Natural killer cell (primary cell): ENCODE measurements at places on chromosomes 12 and 14. TPM values are rescaled to one million over a fixed set of nuclear protein-coding genes. Genes with fewer than 3 reads are reported as not detected.

DNA sequence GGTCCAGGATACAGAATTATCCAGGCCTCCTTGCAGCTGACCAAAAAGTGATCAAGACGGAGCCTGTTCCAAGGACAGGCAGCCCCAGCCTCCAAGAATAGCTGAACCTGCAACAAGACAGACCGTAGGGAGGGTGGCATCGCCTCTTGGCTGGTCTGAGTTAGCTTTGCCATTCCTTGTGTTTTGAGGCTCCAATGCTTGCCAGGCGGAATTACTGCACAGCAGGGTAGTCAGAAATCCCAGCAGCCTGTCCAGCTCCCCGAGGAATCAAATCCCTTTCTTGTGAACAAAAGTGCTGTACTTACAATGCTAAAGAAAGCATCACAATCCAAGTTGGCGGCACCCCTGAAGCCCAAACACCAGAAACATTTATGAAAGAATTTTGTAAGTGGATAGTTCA, 246.9 kb downstream of the TMEM132C start:
- DNase-seq, result no peak
- H3K4me3 ChIP-seq, result no peak overlapping the region
- no peaks in the 10 kb centered on the region for H3K36me3 ChIP-seq
- H3K4me1 ChIP-seq, result no peaks in the 10 kb centered on the region

GRCh38 chr14:104707608-104708595, 16.1 kb upstream of the ADSS1 start:
- H3K4me1 ChIP-seq, result peaks cover 4% of the 10 kb centered on the region
- DNase-seq, result no peak
- H3K27ac ChIP-seq, result no peak overlapping the region
- H3K27me3 ChIP-seq, result no peaks in the 10 kb centered on the region

GRCh38 chr14:37583358-37584210, 11.5 kb downstream of the FOXA1 start:
- no peak overlapping the region for H3K27ac ChIP-seq
- no peaks in the 10 kb centered on the region for H3K36me3 ChIP-seq
- H3K4me3 ChIP-seq, result no peak overlapping the region
- H3K4me1 ChIP-seq, result no peaks in the 10 kb centered on the region
- no peak for DNase-seq

DNA sequence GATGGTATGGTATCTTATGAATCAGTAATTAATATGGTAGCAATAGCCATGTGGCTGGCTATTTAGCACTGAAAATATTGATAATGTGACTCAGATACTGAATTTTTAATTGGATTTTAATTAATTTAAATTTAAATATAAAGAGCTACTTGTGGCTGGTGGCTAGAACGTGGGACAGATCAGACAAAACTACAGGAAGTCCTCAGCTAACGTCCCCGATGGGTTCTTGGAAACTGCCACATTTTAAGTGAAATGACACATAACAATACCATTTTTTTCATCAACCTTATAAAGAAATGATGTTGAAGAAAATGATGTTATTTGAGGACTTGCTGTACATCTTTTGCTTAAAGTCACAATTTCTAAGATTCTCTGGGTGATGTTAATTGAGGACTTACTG, 138.1 kb upstream of the FLRT2 start:
- H3K36me3 ChIP-seq, result no peaks in the 10 kb centered on the region
- no peak for DNase-seq
- no peak overlapping the region for H3K4me3 ChIP-seq

- no peak overlapping the region for H3K27ac ChIP-seq
- peak; percentile 23 for DNase-seq
- peaks cover 68% of the 10 kb centered on the region for H3K27me3 ChIP-seq
- no peaks in the 10 kb centered on the region for H3K36me3 ChIP-seq
- H3K4me3 ChIP-seq, result no peak overlapping the region
These were observed 20.4 kb upstream of the ATP5MC2 start for GRCh38 chr12:53696285-53696654.

DNA sequence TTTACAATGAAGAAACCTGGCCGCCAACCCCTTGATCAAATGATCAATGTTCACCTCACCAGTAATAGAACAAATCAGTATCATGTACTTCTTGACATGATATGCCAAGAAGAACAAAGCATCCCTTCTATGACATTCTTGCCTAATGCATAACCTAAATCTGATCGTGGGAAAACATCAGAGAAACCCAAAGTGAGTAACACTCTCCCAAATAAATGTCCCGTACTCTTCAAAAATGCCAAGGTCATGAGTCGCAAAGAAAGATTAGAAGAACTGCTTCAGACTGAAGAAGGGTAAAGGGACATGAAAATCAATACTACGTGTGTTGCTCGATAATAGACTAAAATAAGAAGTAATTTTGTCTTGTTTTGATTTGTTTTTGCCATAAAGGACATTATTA, 11.4 kb upstream of the SLC25A3 start:
- DNase-seq, result no peak
- H3K4me3 ChIP-seq, result no peak overlapping the region
- H3K4me1 ChIP-seq, result no peaks in the 10 kb centered on the region
- no peaks in the 10 kb centered on the region for H3K27me3 ChIP-seq
- H3K36me3 ChIP-seq, result no peaks in the 10 kb centered on the region

GRCh38 chr14:70425354-70425753, 8.5 kb upstream of the SYNJ2BP start:
- no peaks in the 10 kb centered on the region for H3K4me1 ChIP-seq
- no peaks in the 10 kb centered on the region for H3K27me3 ChIP-seq
- no peak overlapping the region for H3K27ac ChIP-seq
- DNase-seq, result peak; percentile 2
- H3K36me3 ChIP-seq, result no peaks in the 10 kb centered on the region

DNA sequence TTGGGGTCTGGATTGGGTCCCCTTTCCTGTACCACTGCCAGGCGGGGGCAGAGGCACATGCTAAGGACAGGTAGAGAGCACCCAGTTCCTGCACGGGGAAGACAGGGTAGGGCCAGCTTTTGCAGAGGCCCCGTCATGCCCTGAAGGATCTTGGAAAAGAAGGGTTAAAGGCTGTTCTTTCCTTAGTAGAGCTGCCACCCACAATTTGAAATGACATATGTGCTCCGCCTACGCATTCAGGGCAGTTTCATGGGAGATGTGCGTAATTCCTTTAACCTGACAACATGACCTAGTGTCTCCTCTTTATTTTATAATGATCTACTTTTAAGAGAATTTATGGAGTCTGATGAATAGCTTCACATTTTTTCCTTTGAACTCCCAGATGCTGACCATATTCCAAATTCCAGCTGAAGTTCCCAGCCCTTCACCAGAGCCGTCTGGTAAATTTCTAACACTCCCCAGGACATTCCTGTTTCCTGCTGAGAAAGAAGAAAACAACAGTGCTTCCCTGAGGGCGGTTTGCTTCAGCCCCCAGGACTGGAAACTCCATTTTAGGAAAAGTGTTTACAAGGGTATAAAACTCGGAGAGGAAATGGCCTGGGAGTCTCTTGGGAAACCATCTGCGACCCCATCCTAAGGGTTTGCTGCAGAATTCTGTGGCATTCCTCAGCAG, 58.9 kb upstream of the PLEKHG3 start:
- no peak for DNase-seq
- no peaks in the 10 kb centered on the region for H3K4me1 ChIP-seq
- no peaks in the 10 kb centered on the region for H3K36me3 ChIP-seq
- H3K27me3 ChIP-seq, result no peaks in the 10 kb centered on the region
- no peak overlapping the region for H3K4me3 ChIP-seq
- H3K27ac ChIP-seq, result no peak overlapping the region

Gene LTB4R
- total RNA-seq, result 55.7 TPM
